ENCODE measurements at places on chromosomes 5 and 9. TPM values are rescaled to one million over a fixed set of nuclear protein-coding genes. Genes with fewer than 3 reads are reported as not detected.

The RFESD gene
- 2.0 TPM for total RNA-seq

- DNase-seq, result no peak
Measured at GRCh38 chr5:134873494-134873893, 677 bp upstream of the TXNDC15 start.

- no peak for DNase-seq
Measured at GRCh38 chr5:36681711-36682110, 75.3 kb downstream of the SLC1A3 start.

GRCh38 chr5:168886157-168886556, 307.0 kb upstream of the PANK3 start:
- no peak for DNase-seq

DNA sequence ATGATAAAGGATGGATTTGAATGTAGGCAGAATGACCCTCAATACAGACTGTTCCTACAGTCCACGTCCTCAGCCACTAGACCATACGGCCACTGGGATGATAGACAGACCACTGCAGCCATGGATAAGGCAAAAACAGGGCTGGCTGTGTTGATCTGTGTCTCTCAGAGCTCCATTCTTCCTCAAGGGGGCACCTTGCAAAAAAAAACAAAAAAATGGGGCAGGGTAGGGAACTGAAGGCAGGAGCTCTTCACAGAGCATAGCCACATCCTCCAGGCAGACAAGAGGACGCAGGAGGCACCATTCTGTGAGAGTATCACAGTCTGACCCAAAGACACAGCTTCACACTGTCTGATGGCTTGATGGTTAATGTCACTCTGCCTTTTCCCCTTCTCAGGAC, 61.2 kb upstream of the GABRP start:
- DNase-seq, result no peak

DNA sequence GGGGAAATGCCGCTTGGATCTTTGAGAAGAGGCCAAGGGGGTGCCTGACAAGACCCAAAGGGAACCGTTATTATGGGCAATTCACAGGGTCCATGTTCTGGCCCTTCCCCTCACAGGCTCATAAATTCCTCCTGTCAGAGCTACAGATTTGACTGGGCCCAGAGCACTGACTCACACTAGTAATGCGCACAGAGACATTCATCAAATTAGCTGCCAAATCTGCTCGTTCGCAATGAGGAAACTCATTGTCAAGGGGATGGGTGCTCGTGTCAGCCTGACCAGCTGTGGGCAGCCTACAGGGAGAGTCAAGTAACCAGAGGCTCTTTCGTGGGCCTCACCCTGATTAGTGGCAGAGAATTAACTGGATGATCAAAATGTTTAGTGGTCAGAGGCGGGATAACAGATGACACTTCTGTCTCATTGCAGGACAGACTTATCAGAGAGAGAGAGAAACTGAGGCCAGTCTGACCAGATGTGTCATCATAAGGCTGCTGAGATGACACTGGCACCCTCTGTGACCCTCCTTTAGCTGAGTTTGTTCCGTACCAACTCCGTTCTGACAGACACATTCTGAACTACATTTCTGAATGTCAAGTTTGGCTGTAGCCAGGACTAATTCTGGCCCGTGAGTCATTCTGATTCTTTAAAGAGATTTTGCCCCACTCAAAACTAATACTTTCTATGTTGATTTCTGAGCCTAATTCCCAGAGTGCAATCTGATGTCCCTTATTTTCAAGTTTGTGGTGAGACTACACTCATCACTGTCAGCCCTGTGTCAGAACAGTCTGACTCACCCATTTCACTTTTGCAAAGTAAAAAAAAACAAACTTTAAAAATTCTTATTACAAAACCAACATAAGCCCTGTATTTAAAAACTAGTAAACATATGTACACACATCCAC, 377.1 kb downstream of the ACTL7B start:
- peak; percentile 77 for DNase-seq

DNA sequence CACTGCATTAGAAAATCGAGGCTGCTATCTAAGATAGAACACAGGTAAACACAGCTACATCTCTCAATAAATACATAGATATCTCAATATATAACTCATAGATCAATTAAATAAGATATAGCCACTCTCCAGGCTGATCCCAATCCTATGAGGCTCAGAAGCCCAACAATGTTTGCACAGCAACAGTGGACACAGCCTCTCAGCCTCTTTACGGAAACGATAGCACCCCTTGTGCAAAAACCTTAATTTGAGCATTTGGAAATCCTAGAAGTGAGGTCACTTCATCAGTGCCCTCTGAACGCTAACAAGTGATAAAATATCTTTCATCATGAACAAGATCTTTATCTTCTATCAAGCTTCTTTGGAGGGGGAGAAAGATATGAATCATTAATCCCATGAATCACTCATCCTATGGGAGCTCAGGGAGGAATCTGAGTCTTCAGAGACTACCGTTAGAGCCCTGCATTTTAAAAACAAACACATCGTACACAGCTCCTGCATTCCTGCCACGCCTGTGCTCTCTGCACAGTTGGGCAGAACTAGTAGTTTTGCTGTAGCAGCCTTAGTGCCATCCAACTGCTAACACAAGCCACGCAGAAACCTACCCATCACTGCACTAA, 71.4 kb downstream of the MED27 start:
- no peak for DNase-seq

The INSL6 gene
- not detected for total RNA-seq

- no peak for DNase-seq
Measured at GRCh38 chr5:131482617-131483016, 152.4 kb downstream of the RAPGEF6 start.

Measured in endothelial cell of umbilical vein (primary cell).